HAP-1 (cell line): ENCODE measurements at places on chromosomes 4 and X.
A peak's percentile ranks its signal among the peaks of the same experiment; 100 is the strongest.

GRCh38 chrX:150299579-150299978 is 63.5 kb upstream of the MAMLD1 start:
- DNase-seq = no peak

DNA sequence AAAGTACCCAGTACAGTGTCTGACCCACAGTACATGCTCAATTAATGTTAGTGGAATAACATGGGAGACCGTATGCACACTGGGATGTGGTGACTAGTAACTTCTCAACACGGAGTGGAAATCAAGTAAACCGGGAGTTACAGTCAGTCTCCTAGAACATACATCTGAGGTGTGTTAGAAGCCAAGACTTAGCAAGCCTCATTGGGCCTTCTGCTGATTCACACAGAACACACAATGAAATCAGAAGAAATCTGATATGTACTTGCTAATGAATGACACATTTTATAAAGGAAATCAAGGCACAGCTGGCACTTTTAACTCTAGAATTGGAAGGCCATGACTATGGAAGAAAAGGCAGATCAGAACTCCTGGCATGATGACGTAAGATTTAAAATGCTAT is 13.0 kb downstream of the TRAPPC2 start:
- no peak for DNase-seq

DNA sequence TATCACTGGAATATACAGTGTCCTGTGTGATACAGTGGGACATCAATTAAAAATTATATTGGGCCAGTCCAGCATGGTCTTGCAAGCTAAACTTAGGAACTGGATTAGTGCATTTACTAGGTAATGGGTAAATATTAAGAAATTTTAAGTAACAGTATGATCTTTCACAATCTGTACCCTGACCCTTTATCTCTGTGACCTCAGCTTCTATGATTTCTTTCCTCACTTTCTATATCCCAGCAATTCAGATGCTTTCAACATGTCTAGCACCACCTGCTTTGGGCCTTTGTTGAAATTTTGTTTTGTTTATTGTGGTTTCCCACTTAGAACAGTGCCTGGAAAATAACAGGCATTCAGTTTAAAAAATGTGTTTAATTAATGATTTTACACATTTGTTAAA is 2295.4 kb downstream of the ARAP2 start:
- no peak for DNase-seq

DNA sequence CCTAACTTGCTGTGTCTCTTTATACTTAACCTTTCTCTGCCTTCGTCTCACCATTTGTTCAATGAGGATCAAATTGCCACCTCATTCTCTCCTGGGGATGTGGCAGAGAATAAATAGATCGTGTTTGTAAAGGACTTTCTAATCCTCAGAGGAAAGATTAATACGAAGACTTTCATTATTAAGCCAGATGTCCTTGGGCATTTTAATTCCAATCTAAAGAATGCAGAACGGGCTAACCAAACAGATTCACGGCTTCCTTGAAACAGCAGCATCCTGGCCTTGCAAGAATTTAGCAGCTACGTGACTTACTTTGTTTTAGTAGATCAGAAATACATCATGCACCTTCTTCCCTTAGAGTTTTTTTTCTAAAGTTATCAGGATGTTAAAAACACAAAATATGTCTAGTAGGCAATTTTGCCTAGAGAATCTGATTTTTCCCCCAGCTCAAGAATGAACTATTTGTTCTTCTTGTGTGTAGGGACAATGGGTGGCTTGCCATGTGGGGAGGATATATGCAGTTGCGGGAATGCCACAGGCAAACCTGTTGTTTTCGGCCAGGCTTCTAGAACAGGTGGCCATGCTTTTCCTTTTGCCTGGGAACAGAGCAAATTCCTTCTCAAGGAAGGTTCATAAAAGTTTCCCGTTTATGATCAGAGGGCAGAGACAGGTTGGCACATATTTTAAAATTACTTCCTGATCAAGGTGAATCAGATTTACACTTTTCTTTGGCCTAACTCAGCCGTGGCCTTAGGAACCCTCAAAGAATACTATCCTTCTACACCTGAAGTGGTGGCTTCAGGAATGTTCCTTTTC is 3.0 kb downstream of the MID1 start:
- peak; percentile 88 for DNase-seq

DNA sequence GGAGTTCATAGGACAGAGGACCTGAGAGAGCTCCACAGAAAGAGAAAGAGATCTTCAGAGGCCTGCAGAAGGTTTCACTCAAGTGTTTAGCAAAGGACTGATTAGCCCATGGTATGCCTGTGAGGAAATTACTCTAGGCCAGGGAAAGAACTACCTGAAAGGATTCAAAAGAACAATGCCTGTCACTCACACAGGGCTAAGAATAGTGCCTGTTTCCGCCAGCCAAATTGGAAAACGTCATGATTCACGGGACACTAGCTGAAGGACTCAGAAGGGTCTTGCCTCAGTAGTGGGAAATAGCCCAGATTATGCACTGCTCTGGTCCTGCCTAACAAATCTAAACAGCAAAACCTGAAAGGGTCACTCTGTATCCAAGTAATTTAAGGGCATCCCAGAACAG is 21.1 kb downstream of the SYTL4 start:
- peak; percentile 29 for DNase-seq

DNA sequence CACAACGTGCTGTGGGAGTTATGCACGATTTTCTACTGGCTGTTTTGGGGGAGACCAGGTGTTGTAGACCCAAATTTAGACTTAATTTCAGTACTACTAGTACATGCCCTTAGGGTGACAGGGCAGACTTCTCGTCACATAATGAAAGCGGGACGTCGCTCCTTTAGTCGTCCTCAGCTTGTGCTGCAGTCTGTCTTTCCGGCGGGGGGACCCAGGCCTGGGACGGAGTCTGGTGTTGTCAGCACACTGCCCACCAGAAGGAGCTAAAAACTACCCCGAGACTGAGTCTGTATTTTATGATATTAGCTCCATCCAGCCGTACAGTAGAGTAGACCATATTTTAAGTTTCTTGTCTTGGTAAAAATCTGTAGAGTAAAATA is 35.5 kb downstream of the NOP14 start:
- no peak for DNase-seq

GRCh38 chr4:47287735-47288134 is 175.8 kb downstream of the COMMD8 start:
- no peak for DNase-seq

DNA sequence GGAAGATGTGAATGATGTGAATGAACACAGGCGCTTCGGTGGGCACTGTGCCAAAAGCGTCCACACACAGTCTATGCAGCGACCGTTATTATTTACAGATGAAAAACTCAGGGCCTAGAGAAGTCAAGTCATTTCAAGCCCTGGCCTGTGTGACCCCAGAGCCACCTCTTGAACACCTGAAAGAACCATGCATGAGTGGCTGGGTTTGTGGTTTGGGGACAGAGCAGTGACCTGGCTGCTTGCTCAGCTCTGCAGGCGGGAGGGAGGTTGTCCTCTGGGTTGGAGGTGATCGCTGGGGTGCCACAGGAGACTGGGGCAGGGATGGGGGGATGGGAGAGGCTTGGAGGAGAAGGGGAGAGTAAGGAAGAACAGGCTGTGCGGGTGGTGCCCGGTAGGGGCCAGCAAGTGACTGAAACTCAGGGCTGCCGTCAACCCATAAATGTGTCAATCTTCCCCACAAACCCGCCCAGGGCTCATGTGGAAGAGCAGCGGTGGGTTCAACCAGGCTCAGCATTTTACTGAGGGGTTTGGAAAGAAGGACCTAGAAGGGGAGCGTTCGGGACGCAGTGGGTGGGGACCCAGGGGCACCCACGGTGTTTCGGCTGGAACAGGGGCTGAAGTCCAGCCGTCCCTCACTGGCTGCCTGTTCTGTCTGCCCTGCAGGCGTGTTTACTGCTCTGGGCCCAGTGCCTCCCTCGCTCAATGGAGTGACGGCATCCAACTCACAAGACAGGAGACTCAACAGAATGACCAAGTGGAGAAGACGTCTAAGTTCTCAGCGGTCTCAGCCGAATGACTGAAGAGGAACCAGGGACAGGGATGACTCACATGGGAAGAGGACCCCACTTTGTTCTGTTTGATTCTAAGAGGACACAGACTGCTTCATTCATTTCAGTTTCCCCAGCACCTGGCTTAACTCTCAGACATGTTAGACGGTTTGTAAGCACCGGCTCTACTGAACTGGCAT is 167.8 kb downstream of the AFAP1 start:
- no peak for DNase-seq

GRCh38 chr4:161188578-161188977 is 975.2 kb downstream of the FSTL5 start:
- no peak for DNase-seq

- DNase-seq = peak; percentile 91
Observed at GRCh38 chr4:54233277-54233696, 4.2 kb downstream of the PDGFRA start.

- DNase-seq = no peak
Observed at GRCh38 chr4:993111-994029, at the start of gene SLC26A1. TSS of gene SLC26A1 (minus strand) at chr4:993404. CDS start at chr4:991703, 1,701 bp downstream.
